SHP77 (cell line): ENCODE measurements at places on chromosomes 16 and 17.

GRCh38 chr16:56425439-56425832, at the start of gene AMFR:
Gene AMFR, minus strand, starts transcription at chr16:56425545. Its CDS starts 218 bp downstream, at chr16:56425327.
- peak; percentile 75 for DNase-seq

DNA sequence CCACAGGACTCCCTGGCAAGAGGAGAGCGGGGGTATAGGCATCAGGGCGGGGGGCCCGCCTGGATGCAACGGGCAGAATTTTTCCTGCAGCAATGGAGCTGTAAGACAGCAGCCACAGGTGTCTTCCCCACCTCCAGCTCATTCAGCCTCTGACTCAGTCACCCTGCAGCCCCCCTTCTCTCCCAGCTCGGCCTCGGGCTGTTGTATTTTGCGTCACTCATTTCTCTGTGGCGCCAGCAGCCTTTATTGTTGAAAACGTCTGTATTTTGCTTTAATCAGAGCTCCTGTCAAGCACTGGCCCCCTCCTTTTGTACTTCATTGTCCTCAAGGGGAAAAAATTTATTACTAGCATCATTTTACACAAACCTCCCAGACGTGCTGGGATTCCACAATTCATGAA, 117.7 kb downstream of the WSCD1 start:
- DNase-seq: no peak

- DNase-seq: no peak
Observed at GRCh38 chr17:10683853-10684252, 13.5 kb downstream of the SCO1 start.

DNA sequence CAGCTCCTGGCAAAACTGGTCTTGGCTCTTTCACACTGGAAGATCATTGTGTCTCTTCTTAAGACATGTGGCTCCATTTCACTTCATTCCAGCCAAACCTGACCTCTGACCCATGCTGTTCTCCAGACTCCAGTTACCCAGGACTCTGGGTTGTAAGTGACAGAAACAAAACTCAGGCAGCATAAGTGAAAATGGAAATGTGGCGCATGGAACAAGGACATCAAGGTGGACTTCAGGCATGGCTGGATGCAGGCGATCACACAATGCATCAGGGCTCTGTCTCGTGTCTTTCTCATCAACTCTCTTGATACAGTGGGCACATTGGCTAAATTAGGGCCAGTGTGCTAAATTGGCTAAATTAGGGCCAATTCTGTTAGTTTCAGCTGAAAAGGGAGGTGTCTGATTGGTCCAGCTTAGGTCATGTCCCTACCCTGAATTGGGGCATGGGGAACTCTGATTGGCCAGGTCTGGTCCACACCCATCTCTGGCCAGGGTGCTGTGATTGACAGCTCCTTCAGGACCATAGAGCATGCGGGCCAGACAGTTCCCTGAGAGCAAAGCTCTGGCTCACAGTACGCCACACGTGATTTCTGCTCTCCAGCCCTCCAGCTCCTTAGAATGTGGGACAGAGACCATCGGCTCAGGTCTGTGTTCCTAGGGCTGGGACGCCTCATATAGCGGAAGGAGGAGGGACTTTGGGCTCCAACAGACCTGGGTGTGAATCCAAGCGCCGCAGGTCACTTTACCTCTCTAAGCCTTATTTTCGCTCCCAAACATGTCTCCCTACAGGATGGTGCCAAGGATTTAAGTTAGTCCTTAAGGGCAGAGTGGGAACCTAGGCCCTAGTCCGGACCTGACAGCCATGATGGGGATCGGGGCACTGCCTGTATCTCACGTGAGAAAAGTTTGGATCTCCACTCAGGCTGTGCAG, 17.5 kb downstream of the SOCS1 start:
- DNase-seq: no peak

- DNase-seq: no peak
Observed at GRCh38 chr17:35432176-35433074, at the start of gene SLFN12. Gene SLFN12, minus strand, starts transcription at chr17:35432500. Its CDS starts 9,472 bp downstream, at chr17:35423028.
